ENCODE measurements at places on chromosomes 1 and 21.

GRCh38 chr1:41515131-41515678 lies 30.7 kb upstream of the EDN2 start:
- no peak for DNase-seq

GRCh38 chr1:205062319-205062718 lies 19.3 kb downstream of the CNTN2 start:
- DNase-seq: no peak

- DNase-seq: no peak
Observed at GRCh38 chr1:39671793-39672550, at the start of gene NT5C1A. Gene NT5C1A (minus strand): TSS chr1:39672107. CDS start chr1:39672038, 69 bp downstream.

GRCh38 chr1:71047635-71048607 lies at the start of gene PTGER3:
Gene PTGER3 (minus strand): TSS chr1:71047816. CDS start chr1:71047577, 239 bp downstream.
- DNase-seq: no peak

- DNase-seq: no peak
Observed at GRCh38 chr1:56311766-56312165, 267.6 kb downstream of the PLPP3 start.

DNA sequence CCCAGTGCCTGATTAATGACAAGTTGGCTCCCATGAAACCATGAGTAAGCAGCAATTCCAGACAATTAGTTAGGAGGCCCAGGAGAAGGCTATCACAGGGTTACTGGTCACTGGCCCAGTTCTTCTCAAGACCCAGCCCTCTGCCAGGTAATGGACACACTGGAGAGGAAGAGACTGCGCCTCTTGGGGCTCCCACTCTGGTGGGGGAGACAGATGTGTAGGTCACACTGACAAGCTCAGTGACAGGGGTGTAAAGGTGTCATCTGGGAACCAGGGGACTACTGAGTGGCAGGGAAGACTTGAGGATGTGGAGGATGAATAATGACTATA lies 4.9 kb downstream of the HPCA start:
- no peak for DNase-seq

GRCh38 chr1:48120621-48121020 lies 101.9 kb upstream of the SLC5A9 start:
- DNase-seq: no peak

GRCh38 chr1:241596633-241597032 lies 43.5 kb downstream of the CHML start:
- DNase-seq: no peak

DNA sequence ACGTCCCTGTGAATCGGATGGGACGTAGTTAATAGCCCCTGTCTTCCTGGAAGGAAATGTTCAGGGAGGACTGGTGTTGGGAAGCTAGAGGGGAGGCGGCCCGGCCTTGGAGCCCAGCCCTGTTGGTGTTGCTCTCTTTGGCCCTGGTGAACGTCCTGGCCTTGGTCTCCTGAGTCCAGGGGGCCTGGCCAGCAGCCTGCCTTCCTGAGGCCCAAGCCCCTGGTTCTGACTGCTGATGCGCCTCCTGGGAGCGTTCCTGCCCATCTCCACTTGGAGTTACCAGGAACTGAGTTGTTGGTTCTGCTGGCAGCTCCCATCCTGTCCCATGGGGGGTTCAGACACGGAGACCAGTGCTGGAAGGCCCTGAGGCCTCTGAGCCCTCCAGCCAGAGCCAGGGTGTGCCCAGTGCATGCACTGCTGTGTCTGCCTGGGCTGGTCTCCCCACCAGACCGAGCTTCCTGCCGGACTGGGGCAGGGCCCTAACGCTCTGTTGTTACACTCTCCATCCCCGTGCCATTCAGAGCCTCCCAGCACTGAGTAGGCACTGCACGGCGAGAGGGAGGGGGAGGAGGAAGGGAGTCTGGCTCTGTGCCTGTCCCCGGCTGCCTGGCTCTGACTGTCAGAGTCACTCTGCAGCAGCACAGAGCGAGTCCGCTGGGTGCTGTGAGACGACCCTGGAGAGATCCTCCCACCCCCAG lies 382.5 kb upstream of the VAMP3 start:
- DNase-seq: no peak

- DNase-seq: no peak
Observed at GRCh38 chr1:34839526-34840305, 19.8 kb downstream of the SMIM12 start.

DNA sequence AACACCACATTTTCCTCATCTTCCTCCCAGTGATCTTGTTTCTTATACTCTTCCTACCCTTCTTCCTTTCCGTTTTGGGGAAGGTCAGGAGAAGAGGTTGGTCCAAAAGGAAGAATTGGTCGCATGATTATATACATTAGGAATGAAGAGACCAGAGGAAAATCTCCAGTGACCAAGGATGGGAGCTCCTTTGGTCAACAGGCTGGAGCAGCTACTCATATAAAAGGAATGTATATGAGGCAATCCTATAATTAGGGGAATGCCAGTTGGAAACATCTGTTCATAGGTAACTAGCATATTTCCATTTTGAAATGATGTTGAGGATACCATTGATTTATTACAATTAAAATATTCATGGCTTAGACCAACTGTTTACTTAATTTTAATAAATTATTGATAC lies 114.5 kb downstream of the LRRC40 start:
- DNase-seq: no peak

DNA sequence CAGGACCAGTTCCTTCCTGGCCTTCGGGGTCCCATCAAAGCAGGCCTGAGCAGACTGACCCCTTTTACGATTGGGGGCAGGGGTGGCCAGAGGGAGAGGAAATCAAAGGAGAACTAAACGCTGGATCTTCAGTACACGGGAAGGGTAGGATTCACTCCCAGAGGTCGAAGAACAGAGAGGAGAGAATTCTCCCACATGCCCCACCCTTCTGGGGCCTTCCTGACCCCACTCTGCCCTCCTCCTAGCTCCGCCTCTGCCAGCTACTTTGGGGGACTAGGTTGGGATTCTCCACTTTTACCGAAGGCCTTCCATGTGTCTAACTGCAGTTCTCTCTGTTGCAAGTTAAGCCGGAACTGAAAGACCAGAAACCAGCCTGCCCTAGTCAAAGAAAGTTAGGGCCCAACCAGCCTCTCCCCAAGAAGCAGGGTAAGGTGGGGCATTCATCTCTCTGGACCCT lies 654 bp upstream of the ARHGEF2 start:
- DNase-seq: no peak

DNA sequence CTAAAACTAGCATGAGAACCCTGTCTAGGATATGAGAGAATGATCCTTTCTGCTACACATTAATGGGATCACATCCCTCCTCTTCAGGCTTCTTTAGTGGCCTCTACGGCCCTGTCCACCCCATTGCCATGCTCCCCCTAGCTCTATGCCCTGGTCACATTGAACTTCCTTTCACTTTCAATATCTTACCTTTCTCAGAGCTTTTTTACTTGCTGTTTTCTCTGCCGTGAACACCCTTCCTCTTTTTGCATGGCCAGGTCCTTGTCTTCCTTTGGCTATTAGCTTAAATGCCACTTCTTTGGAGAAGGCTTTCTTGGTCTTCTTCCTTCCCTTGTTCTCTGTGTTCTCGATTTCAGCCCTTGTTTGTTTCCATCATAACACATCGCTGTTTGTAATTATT lies 97.4 kb downstream of the GIPC2 start:
- DNase-seq: no peak

- no peak for DNase-seq
Observed at GRCh38 chr1:62706985-62707743, 19.0 kb upstream of the DOCK7 start.

- no peak for DNase-seq
Observed at GRCh38 chr1:219404629-219405028, 208.3 kb downstream of the ZC3H11B start.

DNA sequence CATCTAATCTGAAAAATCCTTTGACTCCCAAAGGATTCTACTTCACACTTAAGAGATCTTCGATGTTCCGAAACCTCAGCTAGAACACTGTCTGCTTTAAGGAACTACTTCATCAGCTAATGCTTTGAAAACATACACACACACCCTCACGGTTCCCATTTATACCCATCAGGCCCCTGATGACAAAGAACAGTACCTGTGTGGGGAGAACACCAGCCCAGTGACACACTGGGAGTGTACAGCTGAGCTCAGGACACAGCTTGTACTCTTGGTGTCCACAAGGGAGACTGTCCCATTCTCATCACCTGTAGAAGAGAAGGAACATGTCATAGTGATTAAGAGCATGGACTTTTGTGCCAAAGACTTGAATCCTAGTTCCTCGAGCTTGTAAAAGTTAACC lies 6.6 kb downstream of the WDR77 start:
- no peak for DNase-seq

DNA sequence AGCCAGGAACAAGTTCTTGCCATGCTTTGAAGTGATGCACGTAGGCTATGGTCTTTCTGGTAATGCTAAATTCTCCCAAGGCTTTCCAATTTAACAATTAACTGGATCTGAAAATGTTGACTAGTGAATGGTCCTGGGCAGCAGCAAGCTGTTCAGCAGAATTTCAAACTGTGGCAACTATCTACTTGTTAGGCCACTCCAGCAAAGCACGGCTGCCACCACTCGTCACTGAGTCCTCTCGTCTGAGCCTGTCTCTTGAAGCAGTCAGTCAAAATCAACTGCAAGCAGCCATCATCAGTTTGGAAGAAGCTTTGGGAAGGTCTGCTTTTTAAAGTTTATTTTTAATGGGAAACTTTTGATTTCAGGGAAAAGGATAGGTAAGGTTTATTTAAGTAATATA lies 6.1 kb downstream of the FLVCR1 start:
- DNase-seq: no peak

DNA sequence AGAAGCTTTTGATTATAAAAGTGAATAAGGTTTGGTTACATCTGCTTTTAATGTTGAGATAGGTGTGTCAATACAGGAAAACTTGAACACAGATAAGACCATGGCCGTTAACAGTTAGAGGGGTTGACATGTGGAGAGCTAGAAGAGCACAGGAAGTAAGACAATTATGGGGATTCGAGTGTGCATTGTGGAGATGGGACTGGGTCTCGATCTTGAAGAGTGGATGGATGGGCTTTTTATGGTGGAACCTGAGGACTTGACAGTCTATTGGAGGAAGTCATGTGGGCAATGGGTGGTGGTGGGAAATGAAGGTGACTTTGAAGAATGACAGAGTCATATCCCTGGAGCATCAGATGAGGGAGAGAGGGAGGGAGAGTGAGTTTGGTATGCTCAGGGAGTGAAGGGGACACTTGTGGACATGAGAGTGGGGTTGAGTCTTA lies 12.1 kb downstream of the DYRK1A start:
- DNase-seq: no peak

DNA sequence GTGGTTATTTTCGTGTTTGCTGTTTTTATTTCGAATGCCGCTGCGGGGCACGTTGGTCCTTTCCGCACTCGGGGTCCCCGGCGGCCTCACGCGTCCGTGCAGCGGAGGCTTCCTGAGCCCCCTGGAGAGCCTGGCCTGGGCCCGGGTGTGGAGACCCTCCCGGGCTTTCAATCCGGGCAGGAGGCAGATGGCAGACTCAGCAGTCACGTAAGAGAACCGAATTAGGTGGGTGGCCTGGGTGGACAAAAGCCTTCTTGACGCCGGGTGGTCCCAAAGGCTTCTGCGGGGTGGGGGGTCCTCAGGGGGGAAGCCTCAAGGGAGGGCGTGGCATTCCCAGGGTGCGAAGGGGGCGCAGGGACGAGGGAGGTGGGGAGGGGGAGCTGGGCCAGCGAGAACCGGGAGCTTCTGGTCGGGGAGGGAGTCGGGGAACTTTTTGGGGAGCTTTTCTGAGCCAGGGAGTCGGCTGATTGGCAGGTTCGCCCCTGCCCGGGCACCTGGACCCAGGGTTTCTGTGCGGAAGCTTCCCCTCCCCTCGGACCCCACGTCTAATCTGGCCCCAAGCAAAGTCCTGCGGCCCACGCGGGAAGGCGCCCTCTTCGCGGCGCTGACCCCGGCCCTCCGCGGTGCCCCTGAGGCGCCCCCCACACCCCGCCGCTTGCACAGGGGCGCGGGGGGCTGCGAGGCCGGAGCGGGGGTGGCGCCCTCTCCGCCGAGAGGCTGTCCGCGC lies 1.3 kb upstream of the HES4 start:
- DNase-seq: no peak

GRCh38 chr1:204683284-204684205 lies 2.0 kb downstream of the LRRN2 start:
- DNase-seq: no peak

DNA sequence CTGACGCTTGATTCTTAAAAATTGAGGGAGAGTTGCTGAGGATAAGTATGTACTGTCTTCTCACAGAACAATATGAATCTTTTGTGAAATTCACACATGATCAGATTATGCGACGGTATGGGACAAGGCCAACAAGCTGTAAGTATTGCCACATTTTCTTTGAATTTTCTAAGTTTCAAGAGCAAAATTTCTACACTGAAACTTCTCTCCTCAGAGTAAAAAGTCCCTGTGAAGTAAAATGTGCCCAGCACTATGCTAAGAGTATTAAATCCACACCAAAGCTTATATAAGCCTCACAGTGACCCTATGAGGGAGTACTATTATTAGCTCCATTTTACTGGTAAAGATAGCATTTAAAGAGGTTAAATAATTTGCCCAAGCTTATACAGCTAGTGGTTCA lies 12.2 kb downstream of the AKIRIN1 start:
- no peak for DNase-seq

DNA sequence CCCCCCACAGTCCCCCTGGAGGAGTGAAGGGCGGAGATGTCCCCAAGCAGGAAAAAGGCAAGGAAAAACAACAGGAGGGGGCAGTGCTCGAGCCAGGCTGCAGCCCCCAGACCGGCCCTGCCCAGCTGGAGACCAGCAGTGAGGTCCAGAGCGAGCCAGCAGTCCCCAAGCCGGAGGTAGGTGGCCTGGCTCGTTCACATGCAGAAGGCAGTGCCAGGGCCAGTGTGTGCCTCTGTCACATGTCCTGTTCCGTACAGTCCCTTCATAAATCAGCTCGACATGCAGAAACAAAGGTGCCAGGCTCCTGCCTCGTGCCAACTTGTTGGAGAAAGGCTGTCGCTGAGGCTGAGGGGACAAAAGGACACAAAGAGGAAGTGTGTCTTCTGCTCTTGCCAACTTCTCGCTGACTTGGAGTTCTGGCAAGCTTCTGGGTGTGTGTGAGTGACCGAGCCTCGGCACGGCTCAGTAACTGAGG lies 24.1 kb upstream of the MPZL1 start:
- DNase-seq: no peak

All from NCI-H1417 treated with DMSO at 0.1 percent for 48 hours (cell line).